NCI-H1694 (cell line): ENCODE measurements at places on chromosomes 16 and 17.

DNA sequence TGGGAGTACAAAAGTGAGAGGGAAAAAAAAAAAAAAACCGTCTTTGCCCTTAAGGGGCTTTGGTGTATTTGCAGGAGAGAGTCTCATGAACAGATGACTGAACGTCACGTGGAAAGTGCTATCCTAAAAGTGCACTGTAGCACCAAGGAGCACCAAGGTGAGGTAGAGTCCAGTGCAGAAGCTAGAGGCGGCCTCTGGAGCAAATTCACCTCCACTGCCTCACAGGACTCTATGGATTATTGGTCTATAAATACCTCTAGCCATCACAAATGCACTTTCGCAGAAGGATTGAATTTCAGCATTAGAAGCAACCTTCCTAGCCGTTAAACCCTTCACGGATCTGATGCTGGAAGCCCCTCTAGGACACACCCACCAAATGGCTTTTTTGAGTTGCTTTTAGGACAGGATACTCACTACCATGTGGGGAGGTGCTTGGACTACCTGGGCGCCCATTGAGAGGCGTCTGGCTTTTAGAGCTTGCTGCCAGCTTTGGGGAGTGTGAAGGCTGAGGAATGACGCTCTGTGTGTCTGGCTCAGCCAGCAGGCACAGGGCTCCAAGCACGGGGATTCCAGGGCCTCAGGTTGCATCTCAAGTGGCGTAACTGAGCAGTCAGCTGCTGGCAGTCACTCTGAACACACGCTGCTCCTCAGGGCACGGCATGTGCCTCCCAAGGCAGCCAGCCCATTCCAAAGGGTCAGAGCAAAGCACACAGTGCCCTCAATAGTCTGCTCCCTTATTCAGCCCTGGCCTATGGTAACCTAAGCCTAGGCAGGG is 52.7 kb downstream of the CDRT4 start:
- no peak for DNase-seq

DNA sequence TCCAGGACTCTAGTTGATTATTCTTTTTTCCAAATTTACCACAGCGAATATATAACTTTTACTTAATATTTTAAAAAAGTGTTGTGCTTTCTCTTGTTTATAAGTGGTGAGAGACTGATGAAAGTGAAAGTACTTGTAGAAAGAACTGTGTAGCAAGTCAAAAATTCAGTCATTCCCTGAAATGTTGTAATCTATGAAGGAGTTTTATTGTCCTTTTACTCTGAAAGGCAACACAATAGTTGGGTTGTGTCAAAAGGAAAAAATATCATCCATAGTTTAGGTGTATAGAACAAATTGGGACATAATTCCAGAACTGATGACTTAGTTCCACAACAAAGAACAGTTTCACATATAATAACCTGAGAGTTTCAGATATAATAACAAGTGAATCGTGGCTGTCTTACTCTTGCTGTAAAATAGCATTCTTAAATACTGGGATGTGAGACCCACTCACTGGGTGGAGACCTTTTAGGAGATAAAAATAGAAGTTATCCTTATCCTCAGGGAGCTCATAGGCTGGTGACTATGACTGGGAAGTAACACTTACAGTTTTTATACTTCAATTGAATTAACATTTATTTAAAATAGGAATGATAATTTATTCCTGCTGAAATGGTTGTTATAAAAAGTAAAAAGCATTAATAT is 20.6 kb downstream of the CYB5B start:
- DNase-seq = no peak

GRCh38 chr16:9042964-9043680 is 48.3 kb upstream of the HAPSTR1 start:
- DNase-seq = no peak

- no peak for DNase-seq
Measured at GRCh38 chr16:48592839-48593429, 17.0 kb downstream of the N4BP1 start.

DNA sequence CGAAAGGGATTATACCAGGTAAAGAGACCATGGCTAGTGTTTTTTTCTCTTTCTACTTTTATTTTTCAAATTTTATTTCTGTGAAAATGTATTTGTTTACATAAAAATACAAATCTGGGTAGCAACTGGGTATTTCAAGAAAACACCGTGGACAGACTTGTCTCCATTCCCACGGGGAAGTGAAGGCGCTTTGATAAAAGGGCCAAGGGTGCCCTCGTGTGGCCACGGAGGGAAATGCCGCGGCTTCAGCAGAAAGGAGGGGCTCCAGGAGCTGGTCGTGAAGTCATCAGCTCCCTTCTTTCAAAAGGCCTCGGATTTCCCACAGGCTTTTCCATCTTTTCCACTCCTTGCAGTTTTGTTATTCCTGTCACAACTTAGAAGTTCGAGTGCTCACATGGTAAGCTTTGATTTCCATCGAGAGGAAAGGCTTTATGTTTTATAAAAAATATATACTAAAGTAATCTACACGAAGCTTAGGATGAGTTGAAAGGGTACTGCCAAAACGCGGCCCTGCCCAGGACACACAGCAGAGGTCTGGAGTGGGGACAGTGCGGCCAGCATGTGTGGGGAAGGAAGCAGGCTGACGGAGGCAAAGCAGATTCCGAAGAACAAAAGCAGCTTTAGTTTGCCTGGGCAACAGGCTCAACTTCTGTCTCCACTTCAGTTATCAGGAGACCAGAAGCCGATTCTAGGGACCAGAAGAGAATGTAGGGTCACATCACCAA is 15.3 kb upstream of the MNT start:
- DNase-seq = peak; percentile 88

DNA sequence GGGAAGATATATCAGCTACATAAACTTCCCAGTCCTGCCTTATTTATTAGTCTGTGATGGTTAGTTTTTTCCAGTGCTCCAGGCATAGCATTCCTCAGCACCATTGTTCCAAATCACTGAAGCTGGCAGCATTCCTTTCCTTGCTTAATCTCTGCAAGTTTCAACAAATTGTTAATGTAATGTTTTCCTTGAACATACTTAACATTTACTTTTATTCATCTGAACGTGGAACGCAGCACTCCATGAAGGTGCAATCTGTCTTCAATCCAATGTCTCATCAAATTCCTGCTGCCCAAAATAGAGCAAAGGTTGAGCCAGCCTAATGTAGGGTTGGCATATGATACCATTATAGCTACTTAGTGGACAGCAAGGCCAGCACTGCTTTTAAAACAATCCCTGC is 441.1 kb upstream of the RBFOX1 start:
- no peak for DNase-seq

DNA sequence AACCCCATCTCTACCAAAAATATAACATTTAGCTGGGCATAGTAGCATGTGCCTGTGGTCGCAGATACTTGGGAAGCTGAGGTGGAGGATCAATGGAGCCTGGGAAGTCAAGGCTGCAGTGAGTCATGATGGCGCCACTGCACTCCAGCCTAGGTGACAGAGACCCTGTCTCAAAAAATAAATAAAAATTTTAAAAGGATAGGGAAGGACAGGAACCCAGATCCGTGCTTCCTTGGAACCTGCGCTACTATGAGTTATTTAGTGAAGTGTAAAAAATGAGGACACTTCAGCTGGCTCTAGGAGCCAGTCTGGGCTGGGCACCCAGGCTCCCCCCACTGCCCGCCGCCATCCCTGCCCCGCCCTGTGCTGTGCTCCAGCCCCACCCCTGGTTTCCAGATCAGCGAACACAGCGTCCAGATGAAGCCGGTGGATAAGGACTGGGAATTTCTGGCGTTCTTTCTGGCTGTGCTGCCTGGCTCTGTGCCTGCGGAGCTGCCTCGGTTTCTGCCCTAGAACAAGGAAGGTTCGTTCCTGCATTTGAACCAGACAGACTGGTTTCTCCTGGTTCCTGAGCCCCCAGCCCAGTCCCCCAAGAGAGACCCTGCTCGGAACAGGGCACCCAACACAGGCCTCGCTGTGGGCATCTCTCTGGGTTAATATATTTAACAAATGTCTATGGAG is 18.5 kb downstream of the PLLP start:
- DNase-seq = no peak

GRCh38 chr16:82967424-82967823 is 340.7 kb downstream of the CDH13 start:
- no peak for DNase-seq

DNA sequence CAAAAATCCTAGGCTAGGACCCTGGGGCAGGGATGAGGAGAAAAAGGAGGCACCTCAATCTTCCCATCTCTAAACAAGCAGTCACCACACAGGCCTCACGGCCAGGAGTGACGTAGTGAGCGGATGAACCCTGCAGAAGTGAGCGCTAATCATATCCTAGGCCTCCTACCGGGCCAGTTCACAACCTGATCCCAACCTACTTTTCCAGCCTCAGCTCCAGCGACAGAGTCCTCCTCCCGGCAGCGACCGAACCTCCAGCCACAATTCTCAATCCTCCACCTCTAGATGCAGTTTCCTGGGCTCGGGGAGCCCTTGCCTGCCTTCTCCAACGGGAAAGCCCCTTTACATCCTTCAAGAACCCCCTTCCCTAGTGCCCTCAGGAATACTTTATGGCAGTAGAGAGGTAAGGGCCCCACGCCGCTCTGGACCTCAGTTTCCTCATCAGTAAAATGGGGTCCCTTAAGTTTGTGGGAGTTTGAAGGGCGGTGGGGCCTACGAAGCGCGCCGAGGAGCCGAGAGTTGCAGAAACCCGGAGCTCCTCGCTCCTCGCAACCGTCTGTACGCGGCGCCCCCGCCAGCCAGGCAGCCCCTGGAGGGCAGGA is 1.4 kb downstream of the ZNF668 start:
- no peak for DNase-seq

GRCh38 chr16:24993722-24994686 is 21.2 kb downstream of the ARHGAP17 start:
- no peak for DNase-seq

DNA sequence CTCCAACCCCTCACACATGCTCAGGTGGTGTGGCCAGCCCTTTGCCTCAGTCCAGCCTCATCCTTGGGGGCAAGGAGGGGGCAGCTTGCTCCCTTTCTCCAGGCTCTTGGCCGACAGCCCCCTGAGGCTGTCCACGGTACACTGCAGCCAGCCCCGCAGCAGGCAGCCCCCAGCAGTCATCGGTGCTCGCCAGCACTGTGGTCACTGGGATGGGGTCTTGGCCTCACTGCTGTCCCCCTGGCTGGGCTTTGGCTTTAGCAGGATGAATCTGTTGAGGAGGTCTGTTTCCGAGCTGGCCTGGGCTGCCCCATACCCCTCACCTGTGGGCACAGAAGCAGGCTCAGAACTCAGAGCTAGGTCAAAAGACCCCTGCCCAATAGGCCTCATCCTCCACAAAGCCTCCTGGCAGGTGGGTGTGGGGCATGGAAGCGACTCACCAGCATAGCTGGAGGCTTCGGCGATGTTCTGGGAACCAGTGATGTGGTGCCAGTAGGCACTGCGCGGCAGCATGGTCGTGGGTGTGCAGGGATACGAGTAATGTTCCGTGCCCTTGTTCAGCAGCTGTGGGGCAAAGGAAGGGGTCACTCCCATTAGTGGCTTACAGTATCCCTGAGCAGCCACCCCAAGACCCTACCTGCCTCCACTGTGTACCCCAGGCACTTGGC is 10.8 kb downstream of the POLR2C start:
- no peak for DNase-seq

DNA sequence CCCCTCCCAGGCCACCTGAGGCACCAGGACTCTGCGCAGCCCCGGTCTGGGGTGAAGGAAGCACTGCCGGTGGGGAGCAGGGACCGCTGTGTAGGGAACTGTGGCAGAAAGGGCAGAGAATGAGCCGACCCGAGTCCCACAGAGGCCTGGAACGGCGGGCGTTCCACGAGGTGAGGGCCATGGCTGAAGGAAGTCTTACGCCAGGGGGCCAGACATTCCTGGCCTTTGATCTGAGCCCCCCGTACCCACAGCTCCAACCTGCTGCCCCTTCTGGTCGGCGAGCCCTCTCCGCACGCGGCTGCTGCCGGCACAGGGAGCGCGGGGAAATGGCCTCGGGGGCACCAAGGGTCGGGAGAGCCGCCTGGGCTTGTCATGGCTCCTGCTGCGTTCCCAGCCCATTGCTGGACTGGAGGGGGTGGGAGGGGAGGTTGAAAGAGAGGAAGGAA is 1.4 kb upstream of the WNT3 start:
- DNase-seq = no peak

DNA sequence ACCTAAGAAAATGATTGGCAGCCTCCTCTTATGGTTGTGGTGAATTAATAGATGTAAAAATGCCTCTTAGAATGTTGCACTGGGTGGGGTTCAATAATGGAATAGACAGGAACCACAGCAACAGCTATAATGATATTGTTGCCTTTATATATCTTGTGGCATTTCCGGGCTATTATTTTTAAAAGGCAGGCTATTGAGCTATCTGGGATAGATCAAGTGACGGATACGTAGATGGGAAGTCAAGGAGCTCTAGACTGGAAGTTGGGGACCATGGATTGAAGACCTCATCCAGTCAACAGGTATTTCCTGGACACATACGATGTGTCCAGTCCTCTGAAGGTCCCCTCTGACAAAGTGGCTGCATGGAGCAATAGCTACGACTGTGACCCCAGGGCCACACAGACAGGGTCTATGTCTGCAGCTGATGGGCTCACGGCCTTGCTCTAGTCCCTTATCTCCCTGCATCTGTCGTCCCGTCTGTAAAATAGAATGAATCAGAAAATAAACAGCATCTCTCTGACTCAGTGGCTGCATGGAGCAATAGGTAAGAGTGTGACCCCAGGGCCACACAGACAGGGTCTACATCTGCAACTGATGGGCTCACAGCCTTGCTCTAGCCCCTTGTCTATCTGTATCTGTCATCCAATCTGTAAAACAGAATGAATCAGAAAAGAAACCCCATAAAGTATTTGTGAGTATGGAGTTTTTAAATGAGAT is 117.7 kb upstream of the FOXF1 start:
- DNase-seq = no peak

GRCh38 chr17:4556996-4557395 is 1.8 kb upstream of the MYBBP1A start:
- no peak for DNase-seq

DNA sequence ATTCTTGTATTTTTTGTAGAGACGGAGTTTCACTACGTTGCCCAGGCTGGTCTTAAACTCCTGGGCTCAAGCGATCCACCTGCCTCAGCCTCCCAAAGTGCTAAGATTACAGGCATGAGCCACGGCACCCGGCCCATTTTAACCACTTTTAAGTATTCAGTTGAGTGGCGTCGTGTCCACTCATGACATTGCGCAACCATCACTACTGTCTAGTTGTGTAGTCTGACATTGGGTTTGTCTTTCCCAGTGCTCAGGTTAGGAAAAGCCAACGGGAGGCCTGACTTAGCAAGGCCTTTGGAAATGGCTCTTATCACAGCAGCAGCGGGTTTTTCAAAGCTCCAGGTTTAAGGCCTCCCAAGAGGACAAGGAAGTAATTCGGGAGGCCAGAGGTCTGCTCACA is 58.7 kb downstream of the LITAF start:
- no peak for DNase-seq

GRCh38 chr16:5965321-5965720 is 867.7 kb upstream of the EEF2KMT start:
- no peak for DNase-seq

GRCh38 chr17:70355185-70355584 is 185.9 kb downstream of the KCNJ2 start:
- DNase-seq = no peak

DNA sequence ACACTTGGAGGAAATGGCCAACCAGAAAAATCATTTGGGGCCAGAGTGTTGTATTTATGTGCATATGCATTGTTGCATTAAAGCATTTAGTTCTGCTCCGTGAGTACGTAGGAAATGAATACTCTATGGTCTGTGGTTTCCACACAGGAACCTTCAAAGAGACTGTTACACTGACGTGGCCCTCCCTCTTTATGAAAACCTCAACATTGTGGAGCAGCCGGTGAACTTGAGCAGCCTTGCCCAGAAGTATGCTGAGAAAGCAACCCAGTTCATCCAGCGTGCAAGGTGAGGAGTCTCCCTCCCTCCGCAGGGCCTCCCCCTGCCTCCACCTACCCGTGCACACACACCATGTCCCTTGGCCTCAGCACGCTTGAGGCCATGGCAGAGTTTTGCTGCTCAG is 65.2 kb downstream of the ARSG start:
- DNase-seq = no peak
